ENCODE measurements at places on chromosomes 6 and 20.

- DNase-seq: no peak
Measured at GRCh38 chr6:12804952-12805645, 88.5 kb downstream of the PHACTR1 start.

DNA sequence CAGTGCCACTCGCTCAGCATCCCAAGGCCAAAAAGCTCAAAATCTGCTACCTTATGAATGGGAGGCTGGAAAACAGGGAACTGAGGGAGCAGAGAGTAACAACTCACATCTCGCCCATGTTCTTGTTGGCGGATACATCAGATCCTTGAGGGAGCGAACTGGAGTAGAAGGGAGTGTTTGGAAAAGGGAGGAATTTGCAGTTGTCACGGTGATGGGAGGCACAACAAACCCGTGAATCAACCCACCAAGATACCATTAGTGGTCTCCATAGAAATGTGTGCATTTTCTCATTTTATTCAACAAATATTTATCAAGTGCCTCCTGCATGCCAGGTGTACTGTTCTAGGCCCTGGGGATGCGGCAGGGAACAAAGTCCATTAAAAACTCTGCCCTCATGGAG is 212.1 kb downstream of the EYA2 start:
- DNase-seq: no peak

DNA sequence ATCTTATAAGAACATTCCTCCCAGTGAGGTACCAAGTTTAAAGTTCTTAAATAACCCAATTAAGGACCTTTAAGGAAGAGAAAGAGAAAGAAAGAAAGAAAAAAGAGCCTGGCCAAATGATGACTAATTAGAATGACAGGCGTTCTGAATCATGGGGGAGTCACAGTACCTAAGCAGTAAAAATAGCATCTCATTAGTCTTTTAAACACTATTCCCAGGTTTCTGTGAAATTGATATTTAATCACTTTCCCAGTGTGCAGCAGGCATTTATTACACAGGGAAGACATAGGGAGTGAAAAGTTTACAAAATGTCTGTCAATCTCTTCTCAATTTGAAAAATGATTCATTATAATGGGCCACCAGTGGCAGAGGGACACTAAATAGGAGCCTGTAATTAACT is 251.4 kb upstream of the MANEA start:
- no peak for DNase-seq

GRCh38 chr20:40797425-40797824 is 108.4 kb upstream of the MAFB start:
- peak; percentile 50 for DNase-seq
